ENCODE measurements at places on chromosomes 12 and 14.

DNA sequence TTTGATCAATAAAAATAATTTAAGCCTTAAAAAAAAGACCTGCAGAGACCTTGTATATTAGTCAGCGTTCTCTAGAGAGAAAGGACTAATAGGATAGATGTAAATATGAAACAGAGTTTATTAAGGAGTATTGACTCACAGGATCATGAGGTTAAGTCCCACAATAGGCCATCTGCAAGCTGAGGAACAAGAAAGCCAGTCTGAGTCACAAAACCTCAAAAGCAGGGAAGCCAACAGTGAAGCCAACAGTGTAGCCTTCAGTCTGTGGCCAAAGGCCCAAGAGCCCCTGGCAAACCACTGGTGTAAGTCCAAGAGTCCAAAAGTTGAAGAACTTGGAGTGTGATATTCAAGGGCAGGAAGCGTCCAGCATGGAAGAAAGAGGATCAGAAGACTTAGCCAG is 66.3 kb downstream of the TBX5 start:
- no peak for DNase-seq

DNA sequence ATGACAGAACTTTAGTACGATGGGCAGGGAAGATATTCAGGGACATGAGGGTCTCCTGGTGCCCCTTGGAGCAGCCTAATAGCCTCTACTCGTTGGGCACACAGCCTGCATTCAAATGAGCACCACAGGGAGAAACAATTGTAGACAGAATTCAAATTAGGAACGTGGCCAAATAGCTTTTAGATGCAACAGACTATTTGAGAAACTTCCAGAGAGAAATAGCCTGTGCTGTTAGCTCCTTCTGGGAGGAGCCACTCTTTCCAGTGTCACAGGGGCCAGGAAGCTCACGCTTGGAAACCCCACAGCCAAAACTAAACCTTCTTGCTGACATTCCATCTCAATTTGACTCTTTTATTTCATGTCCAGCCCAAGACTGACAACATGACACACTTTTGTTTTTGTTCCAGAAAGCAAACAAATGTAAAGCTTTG is 114.5 kb downstream of the RPAP3 start:
- DNase-seq: no peak

DNA sequence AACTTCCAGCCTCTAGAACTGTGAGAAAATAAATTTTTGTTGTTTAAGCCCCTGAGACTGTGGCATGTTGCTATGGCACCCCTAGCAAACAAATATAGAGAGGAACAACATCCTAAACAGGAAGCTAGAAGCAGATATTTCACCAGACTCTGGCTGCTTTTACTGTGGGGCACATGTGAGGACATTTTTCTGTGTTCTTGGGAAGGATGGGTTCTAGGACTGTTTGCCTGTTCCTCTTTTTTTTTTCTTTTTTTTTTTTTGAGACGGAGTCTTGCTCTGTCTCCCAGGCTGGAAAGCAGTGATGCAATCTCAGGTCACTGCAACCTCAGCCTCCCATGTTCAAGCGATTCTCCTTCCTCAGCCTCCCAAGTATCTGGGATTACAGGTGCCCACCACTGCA is 4.2 kb upstream of the HRK start:
- no peak for DNase-seq

DNA sequence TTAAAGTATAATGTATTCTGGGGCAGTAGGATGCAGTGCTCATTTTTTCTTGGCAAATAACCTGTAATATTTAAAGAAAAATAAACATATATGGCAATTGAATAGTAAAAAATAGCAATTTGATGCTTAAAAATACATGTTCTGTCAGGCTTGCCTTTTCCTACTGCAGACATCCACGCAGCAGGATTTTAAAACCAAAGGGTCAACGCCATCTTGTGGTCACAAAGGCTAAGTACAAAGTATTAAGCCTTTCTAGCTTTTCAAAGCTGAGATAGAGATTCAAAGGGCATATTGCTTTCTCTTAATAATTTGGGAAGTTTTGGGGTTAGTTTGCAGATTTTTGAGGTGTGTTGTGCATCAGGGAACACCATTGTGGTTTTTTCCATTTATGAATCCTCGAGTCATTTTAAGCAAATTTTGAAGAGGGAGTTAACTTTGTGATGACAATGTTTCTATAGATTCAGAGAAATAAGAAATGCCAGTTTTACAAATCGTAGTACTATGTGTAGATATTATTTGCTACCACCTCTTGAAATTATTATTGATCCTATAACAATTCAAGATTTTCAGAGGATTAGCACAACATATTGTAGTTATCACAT is 4.7 kb upstream of the CCER1 start:
- DNase-seq: no peak

DNA sequence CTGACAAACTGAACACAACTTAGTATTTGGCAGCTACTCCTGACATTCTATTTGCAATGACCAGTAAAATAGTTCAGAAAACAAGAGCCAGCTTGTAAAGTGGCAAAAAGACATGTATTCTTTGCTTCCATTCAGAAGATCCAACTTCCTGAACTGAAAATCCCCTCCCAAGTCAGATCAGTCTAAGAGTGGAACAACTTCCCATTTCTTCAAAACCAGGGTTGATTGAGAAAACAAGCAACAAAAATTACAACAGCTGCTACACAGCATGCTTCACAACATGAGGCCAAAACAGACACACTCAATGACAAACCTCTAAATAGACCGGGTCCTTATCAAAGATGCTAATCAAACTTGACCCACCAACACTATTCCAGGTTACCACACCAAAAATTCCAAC is 40.3 kb downstream of the CIT start:
- no peak for DNase-seq

- no peak for DNase-seq
Observed at GRCh38 chr12:14893506-14894250, 8.0 kb upstream of the MGP start.
